EL (cell line): ENCODE measurements at places on chromosomes 5 and 9.

- DNase-seq, result no peak
These were observed 27.9 kb downstream of the AMBP start for GRCh38 chr9:114050226-114050568.

- no peak for DNase-seq
These were observed 182.3 kb upstream of the MSX2 start for GRCh38 chr5:174542037-174542436.

DNA sequence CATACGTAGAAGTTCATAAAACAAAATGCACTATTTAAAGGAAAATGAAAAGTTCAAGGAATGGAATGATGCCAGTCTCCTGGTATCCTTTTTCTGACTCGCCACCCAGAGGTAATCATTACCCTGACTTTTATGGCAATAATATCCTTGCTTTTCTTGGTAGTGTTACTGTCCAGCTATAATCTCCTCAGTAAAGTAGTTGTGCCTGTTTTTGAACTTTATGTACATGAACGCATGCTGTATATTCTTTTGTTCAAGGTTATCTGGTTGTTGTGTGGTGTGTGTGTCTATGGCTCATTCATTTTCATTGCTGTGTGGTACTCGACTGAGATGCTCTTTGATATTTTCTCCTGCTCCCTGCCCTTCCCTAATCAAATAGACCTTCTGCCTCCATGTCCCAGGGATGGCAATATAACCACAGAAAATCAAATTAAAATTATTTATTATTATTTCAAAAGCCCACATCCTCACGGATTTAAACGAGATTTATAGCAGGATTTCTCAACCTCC, 29.2 kb upstream of the FBP1 start:
- no peak for DNase-seq

GRCh38 chr5:135851186-135851914, 16.9 kb downstream of the SLC25A48 start:
- no peak for DNase-seq

DNA sequence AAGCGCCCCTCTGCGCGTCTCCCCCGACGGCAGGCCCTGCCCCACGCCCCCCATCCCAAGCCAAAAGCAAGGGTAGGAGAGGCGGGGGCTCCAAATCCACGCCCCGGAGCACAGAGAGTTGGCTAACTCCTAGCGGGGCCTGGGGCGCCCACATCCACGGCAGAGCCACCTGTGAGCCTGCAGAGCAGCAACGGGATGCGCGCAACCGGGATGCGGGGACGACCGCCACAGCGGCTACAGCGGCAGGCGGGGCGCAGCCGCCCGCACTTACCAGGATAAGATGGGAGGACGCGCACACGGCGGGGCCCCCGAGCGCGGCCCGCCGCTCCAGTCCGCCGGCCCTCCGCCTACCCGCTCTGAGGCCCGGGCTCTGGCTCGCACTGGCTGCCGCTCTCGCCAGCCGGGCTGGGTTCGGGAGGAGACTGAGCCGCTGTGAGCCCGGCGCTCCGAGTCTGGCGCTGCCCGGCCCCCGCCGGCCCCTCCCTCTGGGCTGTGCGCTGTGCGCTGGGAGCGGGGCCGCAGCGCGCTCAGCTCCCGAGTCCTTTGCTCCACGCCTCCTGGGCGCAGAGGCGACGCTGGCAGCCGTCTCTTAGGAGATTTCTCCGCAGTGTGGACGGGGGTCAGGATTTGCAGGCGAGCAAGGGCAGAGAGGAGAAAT, at the start of gene SLC24A2:
SLC24A2 (minus strand) TSS at position 424 of the 658 bp plus-strand sequence.
- no peak for DNase-seq

- no peak for DNase-seq
These were observed 27.8 kb upstream of the SH3GL2 start for GRCh38 chr9:17551023-17551422.

DNA sequence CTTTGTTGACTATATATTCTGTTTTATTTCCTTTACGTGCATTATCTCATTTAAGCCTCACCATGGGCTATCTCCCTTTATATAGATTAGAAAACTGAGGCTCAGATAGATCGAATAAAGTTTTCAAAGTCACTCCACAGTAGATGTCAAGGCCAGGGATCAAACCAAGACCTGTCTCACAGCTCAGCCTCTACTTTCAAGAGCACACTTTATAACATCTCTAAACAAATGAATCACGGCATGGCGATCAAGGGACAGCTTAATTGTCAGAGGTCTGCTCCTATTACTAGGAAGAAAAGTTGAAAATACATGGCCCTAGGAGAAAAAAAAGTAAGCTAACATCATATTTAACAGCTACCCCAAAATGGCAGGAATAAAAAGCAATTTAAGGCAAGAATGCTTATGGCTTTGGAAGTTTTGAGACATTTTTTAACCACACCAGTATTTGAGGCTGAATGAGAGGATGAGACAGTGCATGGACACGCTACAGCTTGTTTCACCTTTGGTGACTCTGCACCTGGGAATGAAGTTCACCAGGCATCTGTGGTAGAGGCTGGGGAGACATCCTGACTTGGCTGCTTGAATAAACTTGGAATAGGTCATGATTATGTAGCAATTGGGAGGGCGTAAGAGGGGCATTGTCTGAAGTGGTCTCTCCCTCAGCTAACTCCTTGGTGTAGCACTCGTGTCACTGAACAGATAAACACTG, 486.8 kb upstream of the WWC1 start:
- no peak for DNase-seq

GRCh38 chr5:2451100-2451499, 300.4 kb downstream of the IRX2 start:
- DNase-seq, result no peak
